ENCODE measurements at places on chromosomes 5 and 9. TPM values are rescaled to one million over a fixed set of nuclear protein-coding genes. Genes with fewer than 3 reads are reported as not detected.

DNA sequence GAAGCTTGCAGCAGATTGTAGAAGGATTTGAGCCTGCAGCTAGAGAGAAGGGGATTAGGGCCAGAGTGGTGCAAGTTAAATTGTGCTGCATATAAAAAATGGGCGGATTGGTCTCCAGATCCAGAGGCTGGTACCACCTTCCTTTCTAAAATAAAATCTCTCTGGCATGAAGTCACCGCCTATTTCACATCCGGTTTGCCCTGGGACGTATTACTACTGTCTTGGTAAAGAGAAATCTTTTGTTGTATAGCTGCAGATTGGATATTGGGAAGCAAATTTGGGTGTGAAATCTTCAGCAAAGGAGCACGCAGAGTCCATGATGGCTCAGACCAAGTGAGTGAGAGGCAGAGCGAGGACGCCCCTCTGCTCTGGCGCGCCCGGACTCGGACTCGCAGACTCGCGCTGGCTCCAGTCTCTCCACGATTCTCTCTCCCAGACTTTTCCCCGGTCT lies at the start of gene GABRA1:
GABRA1 (plus strand) TSS at position 180 of the 451 bp plus-strand sequence. CDS start 2,691 bp downstream, outside the sequence.
- no peak for DNase-seq

- no peak for DNase-seq
Observed at GRCh38 chr5:139138109-139138508, 60.1 kb downstream of the SIL1 start.

- DNase-seq, result no peak
Observed at GRCh38 chr5:50958852-50959457, 292.5 kb downstream of the PARP8 start.

GPR21 gene
- total RNA-seq, result not detected

OR1L8 gene
- 0.48 TPM for total RNA-seq

- DNase-seq, result no peak
Observed at GRCh38 chr5:2133080-2133479, 250.4 kb upstream of the IRX4 start.

FYB1 gene
- 8.4 TPM for total RNA-seq

MOB3B gene
- total RNA-seq, result 2.9 TPM

BNC2 gene
- 77.6 TPM for total RNA-seq

GRCh38 chr5:141637123-141637766 lies 448 bp downstream of the RELL2 start:
- DNase-seq, result no peak

RLN2 gene
- total RNA-seq, result 0.41 TPM

- no peak for DNase-seq
Observed at GRCh38 chr5:1035421-1036405, 27.1 kb downstream of the NKD2 start.

DNA sequence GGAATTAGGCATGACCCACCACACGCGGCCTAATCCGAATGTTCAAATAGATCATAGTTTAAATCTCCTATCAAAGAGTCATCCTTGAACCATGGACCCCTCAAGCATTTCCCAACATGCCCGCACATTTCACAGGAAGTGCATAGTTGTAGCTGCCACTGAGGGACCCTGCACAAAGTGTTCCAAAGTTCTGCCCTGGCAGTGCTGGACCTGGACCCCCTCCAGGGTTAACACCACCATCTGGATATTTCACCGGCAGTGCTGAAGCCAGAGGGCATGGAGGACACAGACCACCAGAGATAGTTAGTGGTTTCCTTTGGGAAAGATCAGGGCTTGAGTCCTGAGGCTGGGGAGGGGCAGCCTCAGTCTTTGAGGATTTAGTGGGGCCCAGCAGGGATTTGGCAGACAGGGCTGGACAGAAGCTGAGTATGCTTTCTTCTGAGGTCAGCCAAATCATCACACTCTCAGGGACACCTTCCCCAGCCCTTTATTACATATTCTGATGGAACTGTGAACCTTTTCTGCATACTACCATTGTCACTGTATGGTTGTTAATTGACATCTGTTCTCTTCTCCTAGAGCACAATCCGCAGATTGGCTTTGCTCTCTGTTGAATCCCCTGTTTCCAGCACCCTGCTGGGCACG lies 143.6 kb upstream of the EFNA5 start:
- DNase-seq, result no peak
